K562 (cell line): ENCODE measurements at places on chromosomes 2 and 18.

DNA sequence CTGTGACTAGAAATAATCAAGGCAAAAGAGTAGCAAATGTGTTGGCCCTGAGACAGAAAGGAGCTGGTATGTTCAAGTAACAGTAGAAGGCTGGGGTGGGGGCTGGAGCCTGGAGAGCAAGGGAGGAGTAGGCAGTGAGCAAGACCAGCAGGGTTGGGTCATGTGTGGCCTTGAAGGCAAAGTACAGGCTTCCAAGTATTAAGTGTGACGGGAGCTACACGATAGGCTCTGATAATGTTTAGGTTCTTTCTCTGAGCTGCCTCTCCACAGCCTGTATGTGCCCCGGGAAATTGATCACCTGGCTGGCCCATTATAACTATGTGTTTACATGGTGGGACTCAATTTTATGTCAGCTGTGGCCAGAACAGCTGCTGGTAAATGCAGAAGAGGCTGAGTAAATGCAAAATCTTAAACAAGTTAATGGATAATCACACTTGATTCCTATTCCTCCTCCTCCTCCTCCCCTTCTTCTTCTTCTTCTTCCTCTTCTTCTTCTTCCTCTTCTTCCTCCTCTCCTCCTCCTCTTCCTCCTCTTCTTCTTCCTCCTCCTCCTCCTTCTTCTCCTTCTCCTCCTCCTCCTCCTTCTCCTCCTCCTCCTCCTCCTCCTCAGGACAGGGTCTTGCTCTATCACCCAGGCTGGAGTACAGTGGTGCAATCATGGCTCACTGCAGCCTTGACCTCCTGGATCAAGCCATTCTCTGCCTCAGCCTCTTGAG, 9.3 kb downstream of the IL1F10 start:
- no peak overlapping the region for H3K4me3 ChIP-seq
- peaks cover 21% of the 10 kb centered on the region for H3K27me3 ChIP-seq

- no peaks in the 10 kb centered on the region for H3K36me3 ChIP-seq
- no peak overlapping the region for H3K4me3 ChIP-seq
- peaks cover 4% of the 10 kb centered on the region; the same call in 1 of the 2 replicates for H3K4me1 ChIP-seq
- no peak for DNase-seq
Measured at GRCh38 chr18:22069916-22070315, 99.5 kb upstream of the GATA6 start.

DNA sequence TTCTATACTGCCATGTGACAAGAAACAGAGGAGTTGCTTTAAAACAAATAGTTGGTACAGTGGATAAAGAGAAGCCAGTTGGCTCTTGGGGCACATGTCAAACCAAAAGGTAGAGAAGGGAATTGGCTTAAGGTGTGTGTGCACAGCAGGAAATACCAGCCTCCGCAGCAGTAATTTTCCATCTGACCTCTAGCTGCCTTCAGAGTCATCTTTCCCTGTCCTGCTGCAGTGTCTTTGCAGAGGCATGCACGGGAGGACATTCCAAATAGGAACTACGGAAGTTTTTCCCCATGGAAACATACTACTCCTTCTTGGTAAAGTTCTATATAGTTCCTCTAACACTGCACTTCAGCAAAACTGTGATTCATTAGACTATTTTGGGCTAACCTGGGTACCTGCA, 99.5 kb downstream of the RAB3GAP1 start:
- H3K36me3 ChIP-seq = peaks cover 64% of the 10 kb centered on the region
- H3K27me3 ChIP-seq = no peaks in the 10 kb centered on the region
- no peak for DNase-seq
- no peak overlapping the region for H3K27ac ChIP-seq

- H3K27me3 ChIP-seq = no peaks in the 10 kb centered on the region
- H3K4me1 ChIP-seq = peaks cover 18% of the 10 kb centered on the region
- DNase-seq = no peak
Measured at GRCh38 chr18:74503137-74503536, 7.0 kb downstream of the CNDP2 start.

DNA sequence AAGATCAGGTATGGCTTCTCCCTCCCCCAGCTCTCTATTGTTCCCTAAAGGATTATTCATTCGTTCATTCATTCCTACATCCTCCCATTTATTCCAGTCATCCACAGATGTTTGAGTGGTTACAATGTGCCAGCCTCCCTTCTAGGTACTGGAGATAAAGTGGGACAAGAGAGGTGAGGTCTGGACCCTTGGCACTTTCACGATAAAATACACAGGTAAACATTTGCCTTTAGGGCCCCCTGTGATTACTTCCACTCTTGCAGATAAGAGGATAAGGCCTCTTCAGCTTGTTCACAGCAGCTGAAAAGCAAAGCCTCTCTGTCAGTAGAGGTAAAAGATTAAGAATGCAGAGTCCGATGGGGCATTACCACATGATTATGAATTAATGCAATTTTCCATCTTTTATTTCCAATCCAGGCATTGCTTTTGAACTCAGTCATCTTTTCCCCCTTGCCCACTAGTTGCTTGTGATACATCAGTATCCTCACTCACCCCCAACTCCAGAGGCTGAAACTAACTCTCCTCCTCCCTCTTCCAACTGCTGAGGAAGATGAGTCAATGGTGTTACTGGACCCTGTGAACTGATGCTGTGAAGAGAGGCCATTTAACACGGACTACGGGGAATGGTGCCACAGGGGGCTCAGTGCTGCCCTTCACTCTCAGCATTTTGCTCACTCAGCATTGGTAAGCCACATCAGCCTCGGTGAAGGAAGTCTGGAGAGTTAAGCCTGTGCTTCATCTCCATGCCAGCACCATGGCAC, 1.1 kb upstream of the DPP4 start:
- no peak overlapping the region for H3K27ac ChIP-seq
- H3K4me3 ChIP-seq = no peak overlapping the region
- H3K36me3 ChIP-seq = no peaks in the 10 kb centered on the region
- no peak for DNase-seq
- H3K27me3 ChIP-seq = no peaks in the 10 kb centered on the region
- no peaks in the 10 kb centered on the region for H3K4me1 ChIP-seq

DNA sequence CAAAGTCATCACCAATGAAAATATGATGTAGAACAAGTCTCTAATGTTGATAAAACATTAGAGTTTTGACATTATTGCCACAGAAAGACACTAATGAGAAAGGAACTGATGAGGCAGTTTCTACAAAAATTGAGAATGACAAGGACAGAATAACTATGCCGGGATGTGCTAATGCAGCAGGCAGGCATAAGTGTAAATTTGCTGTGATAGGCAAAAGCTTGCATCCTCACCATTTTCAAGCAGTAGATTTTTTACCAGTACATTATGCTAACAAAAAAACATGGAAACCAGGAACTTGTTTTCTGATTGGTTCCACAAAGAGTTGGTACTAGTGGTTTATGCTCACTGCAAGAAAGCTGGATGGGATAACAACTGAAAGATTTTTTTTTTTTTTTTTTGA, 715.5 kb upstream of the LRRTM4 start:
- no peaks in the 10 kb centered on the region for H3K36me3 ChIP-seq
- no peak for DNase-seq
- no peaks in the 10 kb centered on the region for H3K27me3 ChIP-seq
- no peaks in the 10 kb centered on the region for H3K4me1 ChIP-seq

- peak overlapping the region; percentile 98 for H3K4me3 ChIP-seq
- DNase-seq = no peak
- peaks cover 15% of the 10 kb centered on the region; the same call in 2 of the 3 replicates for H3K36me3 ChIP-seq
- H3K27me3 ChIP-seq = no peaks in the 10 kb centered on the region
Measured at GRCh38 chr18:63421514-63421913, 762 bp downstream of the VPS4B start.
